ENCODE measurements at places on chromosomes 5 and 9.

DNA sequence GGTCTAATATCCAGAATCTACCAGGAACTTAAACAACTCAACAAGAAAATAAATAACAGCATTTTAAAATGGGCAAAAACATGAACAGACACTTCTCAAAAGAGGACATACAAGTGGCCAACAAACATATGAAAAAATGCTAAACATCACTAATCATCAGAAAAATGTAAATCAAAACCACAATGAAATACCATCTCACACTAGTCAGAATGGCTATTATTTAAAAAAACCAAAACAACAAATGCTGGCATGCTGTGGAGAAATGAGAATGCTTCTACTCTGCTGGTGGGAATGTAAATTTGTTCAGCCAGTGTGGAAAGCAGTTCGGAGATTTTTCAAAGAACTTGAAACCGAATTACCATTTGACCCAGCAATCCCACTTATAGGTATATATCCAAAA lies 63.1 kb downstream of the ADAMTS6 start:
- peak; percentile 40 for DNase-seq

DNA sequence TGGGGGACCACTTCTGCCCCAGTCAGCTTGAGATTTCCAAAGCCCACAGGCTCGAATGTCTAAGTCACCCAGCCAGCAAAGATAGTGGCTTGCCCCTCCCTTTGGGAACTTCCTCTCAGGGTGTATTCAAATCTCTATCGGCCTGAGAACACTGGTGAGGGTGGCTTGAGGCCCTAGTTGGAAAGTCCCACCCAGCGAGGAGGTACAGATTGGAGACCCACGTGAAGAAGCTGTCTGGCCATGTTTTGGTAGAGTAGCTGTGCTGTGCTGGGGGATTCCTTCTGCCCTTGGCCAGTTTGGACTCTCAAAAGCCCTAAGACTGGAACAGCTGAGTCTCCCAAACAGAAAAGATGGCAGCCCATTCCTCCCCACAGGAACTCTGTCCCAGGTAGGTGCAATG lies 172.7 kb upstream of the RIOK2 start:
- no peak for DNase-seq

GRCh38 chr5:157689942-157690689 lies 18.8 kb downstream of the C5orf52 start:
- no peak for DNase-seq

- DNase-seq = peak; percentile 48
These were observed 36.0 kb downstream of the RCL1 start for GRCh38 chr9:4828761-4829160.

- no peak for DNase-seq
These were observed 97.3 kb downstream of the STARD4 start for GRCh38 chr5:111415053-111415452.

DNA sequence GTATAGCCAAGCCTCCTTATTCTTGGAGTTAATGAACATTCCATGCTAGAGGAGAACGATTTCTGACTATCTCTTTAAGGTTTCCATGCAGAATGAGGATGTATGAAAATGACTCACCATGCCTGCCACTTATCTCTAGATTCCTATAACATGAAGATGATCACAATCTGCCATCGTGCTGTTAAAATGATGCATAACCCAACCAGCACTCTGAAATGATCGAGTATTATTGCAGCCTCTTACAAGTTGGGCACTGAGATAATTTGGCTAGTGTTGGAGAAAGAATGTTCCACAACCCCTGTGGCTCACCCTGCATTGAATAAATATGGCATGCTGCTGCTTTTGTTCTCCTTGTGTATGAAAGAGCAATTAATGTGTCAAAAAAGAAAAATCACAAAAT lies 1143.6 kb upstream of the WWC1 start:
- DNase-seq = peak; percentile 47

DNA sequence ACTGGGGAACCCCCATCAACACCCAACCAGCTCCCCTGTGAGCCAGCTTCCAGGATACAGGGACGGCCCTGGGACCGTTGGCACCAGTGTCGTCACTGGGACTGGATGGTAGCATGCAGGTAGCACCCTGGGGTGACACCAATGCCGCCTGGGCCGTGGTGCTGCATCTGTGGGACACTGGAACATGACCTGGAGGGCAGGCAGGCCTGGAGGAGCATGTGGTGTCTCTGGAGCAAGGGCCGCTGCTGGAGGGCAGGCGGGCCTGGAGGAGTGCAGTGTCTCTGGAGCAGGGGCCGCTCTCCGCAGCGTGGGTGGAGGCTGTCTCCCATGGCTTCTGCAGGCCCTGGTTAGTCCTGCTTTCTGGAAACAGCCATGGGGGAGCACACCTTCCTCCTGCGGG lies 13.1 kb downstream of the LPCAT1 start:
- no peak for DNase-seq

DNA sequence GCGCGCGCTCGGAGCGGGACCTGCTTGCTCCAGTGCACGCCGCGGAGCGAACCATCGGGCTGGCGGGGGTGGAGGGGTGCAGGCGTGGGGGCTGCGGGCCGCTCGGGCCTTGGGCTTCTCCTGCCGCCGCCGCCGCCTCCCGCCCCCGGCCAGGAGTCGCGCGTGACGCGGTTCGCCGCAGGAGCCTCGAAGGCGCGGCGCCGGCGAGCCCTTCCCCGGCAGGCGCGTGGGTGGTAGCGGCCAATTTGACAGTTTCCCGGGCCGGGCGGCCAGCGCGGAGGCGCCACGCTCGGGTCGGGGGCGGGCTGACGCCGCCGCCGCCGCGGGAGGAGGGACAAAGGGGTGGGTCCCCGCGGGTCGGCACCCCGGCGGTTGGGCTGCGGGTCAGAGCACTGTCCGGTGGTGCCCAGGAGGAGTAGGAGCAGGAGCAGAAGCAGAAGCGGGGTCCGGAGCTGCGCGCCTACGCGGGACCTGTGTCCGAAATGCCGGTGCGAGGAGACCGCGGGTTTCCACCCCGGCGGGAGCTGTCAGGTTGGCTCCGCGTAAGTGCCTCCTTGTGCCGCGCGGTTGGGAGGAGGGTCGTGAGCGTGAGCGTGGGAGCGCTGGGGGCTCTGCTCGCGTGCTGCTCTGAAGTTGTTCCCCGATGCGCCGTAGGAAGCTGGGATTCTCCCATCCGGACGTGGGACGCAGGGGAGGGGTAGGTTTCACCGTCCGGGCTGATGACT lies at the start of gene TJP2:
Gene TJP2, plus strand, starts transcription at position 387 of the 725 bp plus-strand sequence. Its CDS starts 96 bp downstream, at position 483.
- peak; percentile 73 for DNase-seq

DNA sequence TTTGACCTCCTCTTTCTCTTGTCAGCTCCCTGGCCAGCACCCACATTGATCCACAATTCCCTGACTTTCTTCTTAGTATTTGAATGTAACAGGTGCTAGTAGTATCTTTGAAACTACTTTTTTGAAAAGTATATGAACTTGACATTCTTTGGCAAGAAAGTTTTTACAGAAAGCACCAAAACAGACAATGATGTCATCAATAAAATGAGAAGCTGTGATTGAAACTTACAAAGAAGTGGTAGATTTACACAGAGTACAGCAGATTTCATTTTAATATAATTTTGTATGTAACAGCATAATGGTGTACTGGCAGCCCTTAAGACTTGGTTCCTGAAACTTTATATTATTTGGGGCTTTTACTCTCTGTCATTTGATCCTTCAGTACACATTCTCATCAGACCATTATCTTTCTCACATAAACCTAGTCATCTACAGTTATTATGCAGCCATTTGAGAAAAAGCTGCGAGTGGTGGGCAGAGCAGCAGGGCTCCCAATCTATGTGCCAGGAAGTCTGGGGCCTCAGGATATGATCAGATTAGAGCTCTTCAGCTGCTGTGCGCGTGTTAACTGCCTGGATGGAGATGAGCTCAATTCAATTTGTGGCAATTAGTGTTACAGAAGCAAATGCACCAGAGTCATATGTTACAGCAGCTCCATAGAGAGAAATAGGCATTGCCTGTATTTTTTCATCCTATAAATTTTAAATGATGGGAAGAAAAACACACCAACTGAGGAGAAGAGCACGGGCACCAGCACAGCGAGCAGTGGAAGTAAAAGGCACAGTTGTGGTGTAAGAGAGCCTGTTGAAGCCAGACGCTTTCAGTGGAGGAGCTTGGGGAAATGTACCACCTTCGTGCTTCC lies 126.1 kb downstream of the STARD4 start:
- no peak for DNase-seq

DNA sequence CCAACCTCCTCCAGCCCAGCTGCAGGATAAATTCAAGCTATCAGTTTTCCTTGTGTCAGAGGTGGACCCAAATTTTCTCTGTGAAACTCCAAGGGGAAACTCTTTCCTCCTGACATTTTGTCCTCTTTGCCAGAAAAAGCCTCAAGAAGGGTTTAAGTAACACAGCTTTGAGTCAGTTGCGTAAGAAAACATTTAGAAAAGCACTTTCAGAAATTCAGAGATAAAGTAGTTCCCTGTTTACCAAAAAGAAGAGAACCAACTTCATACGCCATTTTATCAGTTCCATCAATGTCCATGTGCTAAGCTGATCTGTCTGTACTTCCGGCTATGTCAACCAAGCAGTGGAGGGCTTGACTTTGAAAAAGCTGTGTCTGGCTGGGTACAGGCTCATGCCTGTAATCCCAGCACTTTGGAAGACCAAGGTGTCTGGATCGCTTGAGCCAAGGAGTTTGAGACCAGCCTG lies 19.9 kb upstream of the SUSD1 start:
- DNase-seq = no peak

DNA sequence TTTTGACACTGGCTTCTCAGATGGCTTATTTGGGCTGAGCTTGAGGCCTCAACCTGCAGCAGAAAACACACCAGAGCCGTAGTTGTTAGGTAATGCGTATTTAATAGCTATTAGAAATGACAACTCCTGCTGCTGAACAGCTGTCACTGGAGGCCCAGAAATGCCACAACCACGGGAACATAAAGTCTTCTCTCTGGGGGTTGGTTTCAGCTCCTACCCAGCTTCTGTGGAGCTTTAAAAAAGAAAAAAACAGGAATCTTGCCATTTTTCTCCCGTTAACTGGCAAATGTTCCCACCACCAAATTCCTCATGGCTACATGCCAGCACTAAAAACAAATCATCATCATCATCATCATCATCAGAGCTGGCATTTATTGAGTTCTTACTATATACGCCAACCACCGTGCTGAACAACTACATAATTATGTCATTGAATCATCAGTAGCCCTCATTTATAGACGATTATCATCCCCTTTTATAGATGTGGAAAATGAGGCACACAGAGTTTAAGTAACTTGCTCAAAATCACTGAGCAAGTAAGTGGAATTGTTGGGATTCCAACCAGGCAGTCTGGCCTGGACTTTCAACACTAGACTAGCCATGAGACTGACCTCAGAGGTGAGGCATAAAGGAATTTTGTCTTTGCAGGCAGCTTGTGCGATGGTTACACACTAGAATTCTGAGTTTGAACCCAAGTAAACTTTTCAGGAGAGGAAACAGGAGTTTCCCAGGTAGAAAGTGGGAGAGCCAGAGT lies 185.3 kb upstream of the WWC1 start:
- peak; percentile 92 for DNase-seq

DNA sequence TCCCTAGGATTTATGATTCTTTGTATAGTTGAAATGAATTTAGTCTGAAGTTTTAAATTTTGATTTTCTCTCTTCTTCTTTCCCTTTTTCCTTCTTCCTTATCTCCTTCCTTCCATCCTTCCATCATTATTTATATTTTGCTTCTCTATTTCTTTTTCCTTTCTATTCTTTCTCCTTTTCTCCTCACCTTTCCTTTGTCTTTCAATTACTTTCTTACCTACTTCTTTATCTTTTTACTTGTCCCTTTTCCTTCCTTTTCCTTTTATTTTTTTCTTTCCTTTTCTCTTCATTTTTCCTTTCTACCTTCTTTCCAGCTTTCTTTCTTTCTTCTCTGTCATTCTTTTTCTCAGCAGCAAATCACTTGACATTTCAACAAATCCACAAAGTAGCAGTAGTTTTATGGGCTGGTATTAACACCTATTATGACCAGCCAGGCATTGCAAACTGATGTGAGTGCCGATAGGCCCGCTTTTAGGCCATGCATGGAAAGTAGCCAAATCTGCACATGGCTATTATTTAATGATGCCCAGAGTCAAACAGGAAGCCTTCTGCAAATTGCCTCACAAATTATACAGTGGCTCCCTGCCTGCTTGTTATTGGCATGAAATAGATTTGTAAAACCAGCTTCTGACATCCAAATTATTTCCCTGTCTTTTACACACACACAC lies 37.1 kb upstream of the NR3C1 start:
- no peak for DNase-seq

DNA sequence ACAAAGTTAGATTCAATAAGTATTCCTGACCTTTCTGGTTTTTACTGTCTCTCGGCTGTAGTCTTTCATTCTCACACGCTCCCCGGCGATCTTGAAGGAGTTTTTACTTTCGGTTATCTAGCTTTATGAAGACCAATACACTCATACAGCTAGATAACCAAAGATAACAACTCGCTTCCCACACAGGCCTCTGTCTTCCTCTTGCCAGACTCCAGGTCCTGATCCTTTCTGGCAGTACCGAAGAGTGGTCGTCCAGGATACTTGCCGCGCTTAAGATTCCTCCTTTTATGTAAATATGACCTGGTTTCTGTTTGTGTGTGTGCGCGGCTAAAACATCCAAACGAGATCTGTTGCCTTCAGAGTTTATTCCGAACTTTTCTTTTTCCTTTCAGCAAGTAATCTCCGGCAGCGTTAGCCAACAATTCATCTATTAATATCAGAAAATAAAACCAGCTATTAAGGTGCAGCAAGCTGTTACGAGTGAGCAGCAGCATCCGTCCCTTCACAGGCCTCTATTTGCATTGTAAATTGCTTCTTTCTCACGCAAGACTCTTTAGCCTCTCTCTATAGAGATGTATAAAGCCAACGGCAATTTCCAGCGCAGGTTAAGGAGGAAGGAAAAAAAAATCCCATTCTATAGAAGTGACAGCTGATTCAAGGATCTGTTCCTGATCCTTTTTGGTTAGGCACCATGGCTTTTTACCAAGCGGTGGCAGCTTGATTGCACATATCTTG lies 216.1 kb downstream of the MEF2C start:
- DNase-seq = no peak

DNA sequence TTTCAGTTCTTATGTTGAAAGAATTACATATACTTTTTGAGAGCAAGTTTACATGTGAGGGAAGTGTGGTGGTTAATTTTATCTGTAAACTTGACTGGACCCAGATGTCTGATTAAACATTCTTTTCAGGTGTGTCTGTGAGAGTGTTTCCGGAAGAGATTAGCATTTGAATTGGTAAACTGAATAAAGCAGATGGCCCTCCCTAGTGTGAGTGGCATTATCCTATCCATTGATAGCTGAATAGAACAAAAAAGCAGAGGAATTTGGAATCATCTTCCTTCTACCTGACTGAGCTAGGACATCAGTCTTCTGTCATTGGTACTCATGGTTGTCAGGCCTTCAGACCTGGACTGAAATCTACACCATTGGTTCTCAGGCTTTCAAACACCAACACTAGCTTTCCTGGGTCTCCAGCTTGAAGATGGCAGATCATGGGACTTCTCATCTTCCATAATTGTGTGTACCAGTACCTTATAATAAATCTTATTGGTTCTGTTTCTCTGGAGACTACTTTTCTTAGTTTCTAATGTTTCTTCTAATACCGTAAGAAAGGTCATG lies 36.6 kb downstream of the NREP start:
- no peak for DNase-seq

DNA sequence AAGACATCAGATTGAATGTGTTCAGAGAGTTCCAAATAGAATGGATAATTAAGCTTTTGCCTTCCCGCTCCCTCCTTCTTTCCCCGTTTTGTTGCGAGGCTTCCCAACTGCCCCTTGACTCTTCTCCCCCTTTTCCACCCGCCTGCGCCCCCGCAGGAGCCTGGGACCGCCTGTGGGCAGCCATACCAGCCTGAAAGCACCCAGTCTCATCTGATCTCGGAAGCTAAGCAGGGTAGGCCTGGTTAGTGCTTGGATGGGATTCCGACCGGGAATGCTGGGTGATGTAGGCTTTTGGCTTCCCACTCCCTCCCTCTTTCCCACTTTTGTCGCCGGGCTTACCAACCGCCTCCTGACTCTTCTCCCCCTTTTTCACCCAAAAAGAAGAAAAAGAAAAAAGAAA lies 6.8 kb upstream of the HSD17B4 start:
- DNase-seq = no peak

Data from fibroblast of skin of right biceps (primary cell).